Activated CD4-positive, alpha-beta T cell treated with anti-CD3 and anti-CD28 coated beads, Interleukin-2, Interleukin-6, amounts not matched to agents 100 ng/mL and 50 ng/mL, durations not matched to agents 16 hours and 8 hours (primary cell): ENCODE measurements at places on chromosomes 12 and 14.

DNA sequence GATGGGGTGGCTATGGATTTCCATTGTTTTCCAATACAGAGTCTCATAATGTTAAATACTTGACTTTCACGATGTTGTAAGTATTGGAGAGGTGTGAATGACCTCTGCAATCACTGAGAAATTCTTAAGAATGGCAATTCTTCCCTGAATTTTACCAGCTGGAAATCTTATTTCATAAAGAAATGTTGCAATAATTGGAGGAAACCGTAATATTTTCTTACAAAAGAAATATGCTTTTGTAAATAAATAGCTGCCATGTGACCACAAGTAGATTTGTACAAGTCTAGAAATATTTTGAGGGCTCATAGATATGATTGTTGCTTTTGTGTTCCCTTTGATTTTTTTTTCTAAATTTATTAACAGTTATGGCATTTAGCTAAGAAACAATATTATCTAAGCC is 308.7 kb upstream of the ATP2B1 start:
- no peak for DNase-seq

GRCh38 chr12:53960187-53961024 is 5.7 kb downstream of the HOXC12 start:
- DNase-seq, result no peak

GRCh38 chr14:56501909-56502530 is 77.6 kb upstream of the TMEM260 start:
- DNase-seq, result no peak

DNA sequence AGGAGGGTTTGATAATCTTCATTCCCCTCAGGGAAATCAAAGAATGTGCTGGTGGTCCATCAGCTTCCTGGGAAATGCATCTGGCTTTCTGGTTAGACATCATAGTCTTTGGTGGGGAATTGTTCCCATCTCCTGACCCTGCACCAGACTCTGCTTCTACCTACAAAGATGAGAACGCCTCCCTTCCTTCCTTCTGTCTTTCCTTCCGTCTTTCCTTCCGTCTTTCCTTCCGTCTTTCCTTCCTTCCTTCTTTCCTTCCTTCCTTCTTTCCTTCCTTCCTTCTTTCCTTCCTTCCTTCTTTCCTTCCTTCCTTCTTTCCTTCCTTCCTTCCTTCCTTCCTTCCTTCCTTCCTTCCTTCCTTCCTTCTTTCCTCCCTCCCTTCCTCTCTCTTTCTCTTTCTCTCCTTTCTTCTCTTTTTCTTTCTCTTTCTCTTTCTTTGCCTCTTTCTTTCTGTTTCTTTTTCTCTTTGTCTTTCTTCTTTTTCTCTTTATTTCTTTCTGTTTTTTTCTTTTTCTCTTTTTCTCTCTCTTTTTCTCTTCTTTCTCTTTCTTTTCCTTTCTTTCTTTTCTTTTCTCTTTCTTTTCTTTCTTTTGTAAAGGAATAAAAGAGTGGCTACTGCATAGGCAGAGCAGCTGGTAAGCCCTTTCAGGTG is 189.0 kb upstream of the ARHGAP5 start:
- DNase-seq, result no peak

DNA sequence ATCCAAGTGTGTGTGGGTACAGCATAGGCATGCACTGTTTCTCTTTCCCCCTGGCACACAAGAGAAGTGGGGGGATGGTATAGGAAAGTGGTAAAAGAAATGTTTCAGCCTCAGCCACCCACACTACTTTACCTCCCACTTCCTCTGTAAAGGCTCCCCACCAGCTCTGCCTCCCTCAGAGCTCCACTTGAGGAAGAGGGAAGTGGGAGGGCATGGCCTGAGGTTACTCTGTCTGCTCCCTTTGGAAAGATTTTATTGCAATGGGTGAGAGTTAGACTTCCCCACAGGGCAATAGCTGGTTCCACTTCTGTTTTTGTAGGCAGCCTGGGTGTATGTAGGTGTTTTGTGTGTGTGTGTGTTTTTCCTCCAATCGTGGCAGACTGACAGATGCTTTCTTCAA is 145.3 kb downstream of the SSPN start:
- no peak for DNase-seq

GRCh38 chr12:70920251-70920851 is at the start of gene PTPRR:
Gene PTPRR, minus strand, starts transcription at chr12:70920738. Its CDS starts 348 bp downstream, at chr12:70920390.
- no peak for DNase-seq

GRCh38 chr14:68486809-68487208 is 306.1 kb downstream of the ZFP36L1 start:
- DNase-seq, result no peak

- no peak for DNase-seq
These were observed 14.1 kb upstream of the DCP1B start for GRCh38 chr12:2018391-2018790.

- DNase-seq, result peak; percentile 48
These were observed 6.1 kb downstream of the PTPN6 start for GRCh38 chr12:6957151-6957701.
